Foreskin keratinocyte (primary cell): ENCODE measurements at places on chromosomes 7 and 10.

GRCh38 chr7:18828260-18828993 is 289.0 kb downstream of the TWIST1 start:
- DNase-seq = no peak

- DNase-seq = no peak
These were observed 30.9 kb downstream of the ANKRD16 start for GRCh38 chr10:5858811-5859210.

GRCh38 chr10:31083765-31084184 is 52.1 kb upstream of the ZNF438 start:
- DNase-seq = peak; percentile 24

GRCh38 chr7:90938371-90938770 is 325.9 kb upstream of the FZD1 start:
- DNase-seq = no peak

DNA sequence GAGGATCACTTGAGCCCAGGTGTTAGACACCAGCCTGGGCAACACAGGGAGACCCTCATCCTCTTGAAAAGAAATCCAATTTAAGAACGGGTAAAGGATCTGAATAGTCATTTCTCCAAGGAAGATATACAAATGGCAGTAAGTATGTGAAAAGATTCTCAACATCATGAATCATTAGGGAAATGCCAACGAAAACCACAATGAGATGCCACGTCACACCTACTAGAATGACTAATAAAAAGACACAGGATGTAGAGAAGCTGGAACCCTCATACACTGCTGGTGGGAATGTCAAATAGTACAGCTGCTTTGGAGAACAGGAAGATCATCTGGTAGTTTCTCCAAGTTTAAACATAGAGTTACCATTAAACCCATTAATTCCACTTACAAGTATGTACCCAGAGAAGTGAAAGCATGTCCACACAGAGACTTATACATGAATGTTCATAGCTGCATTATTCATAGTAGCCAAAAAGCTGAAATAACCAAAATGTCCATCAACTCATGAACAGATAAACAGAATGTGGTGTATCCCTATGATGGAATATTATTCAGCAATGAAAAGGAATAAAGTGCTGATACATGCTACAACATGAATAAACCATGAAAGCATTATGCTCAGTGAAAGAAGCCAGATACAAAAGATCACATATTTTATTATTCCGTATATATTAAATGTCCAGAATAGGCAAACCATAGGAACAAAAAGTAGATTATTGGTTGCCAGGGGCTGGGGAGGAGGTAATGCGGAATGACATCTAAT is 13.1 kb upstream of the ZMIZ2 start:
- peak; percentile 99 for DNase-seq

DNA sequence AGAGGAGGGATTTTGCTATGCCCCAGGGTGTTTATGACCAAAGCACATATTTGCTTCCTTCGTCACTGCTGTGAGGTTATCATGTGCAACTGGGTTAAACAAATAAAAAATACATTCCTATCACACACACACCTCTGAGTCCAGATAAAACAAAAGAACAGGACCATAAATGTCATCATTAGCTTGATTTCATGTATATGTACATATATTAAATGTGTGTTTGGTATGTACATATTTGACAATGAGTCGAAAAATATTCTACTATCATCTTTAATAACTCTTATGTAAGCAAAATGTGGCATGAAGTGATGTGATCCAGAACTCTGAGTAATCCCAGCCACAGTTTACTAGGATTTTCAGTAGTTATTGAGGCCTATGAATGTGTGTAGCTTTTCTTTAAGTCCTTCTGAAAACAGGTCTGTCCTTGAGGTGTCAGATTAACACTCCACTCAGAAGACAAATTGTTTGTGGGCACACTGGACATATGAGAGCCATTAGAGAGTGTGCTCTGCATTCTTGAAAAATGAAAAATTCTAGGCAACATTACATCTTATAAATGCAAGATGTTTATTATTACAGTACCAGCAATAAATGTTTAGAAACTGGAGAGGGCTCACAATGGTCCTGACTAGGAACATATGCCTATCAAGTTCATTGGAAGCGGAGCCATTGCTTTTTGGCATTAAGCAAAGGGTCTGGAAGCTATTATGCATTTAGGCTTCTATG is 335.1 kb upstream of the SEMA3A start:
- DNase-seq = peak; percentile 90

DNA sequence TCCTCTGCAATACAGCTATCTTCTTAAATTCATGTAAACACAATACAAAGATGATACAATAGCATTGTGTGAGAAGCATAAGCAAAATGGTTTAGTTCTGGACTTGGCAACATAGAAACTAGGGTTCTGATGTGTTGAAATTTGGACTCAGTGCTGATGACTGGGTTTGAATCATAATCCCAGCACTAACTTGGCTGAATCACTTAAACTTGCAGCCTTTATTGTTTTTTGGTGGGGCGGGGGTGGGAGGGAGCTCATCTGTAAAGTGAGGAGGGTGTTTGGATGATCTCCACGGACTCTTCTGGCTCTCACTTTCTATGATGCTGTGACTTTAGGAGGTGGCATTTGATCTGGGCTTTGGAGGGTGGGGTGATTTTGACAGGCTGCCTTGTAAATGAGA is 158.2 kb downstream of the WNT2 start:
- DNase-seq = peak; percentile 18

GRCh38 chr7:8291397-8292141 is 29.6 kb upstream of the ICA1 start:
- no peak for DNase-seq

DNA sequence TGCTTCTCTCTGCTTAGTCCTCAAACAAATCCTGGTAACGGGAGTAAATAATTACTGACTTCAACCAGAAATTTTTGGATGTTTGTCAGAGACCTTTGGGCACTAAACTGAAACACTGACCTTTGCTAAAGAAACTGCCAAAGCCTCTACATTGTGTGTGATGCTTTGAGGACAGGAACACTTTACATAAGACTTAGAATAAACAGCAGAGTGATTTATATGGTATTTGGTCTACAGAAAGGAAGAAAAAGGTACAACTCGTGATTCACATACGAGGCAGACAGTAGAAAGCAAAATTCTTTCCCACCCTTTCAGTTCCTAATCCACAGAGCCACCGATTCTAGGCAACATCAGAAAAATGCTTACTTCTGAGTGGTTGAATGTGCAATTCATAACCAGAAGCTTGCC is 59.8 kb downstream of the SLC16A12 start:
- no peak for DNase-seq

DNA sequence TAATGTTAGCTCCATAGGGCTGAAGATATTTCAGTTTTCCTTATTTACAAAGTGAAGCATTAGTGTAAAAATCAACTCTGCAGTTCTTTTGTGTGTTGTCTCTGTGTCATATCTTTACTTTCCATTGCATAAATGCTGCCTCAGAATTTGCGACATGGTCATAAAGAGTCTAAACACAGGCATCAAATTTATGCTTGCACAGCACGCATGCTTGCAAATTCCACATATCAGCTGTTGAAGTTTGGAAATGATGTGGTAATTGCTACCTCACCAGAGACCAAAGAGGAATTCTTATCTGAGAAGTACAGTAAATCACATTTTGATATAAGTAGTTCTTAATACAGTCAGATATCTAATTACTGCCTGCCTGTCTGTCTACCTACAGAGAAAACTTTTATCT is 348.2 kb upstream of the GRM3 start:
- DNase-seq = no peak

GRCh38 chr10:86673827-86674581 is 5.7 kb downstream of the LDB3 start:
- no peak for DNase-seq

DNA sequence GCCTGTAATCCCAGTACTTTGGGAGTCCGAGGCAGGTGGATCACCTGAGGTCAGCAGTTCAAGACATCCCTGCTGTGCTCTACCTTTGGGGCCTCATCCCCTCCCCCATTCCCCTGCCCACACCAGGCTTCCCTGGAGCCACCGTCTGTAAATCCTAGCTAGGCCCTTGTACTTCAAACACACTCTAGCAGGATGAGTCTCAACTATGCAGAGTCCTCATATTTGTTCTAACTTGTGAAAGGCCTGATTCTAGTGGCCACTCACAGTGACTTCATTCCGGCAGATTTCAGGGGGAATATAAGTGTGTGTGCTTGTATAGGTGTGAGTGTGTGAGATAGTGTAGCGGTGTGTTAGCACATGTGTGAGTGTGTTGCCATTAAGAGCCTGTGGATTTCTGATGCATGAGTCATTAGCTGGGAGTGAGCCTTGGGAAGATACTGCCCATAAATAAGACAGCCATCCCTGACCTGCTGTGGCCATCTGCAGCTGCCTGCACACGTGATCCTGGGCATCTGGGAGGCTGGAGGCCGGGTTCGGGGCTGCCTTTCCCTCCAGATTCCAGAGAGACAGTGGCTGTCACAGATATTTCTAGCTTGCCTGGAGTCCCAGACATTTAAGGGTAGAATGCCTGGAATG is 1.7 kb upstream of the NEURL1 start:
- peak; percentile 98 for DNase-seq

- no peak for DNase-seq
These were observed 63.1 kb downstream of the TFAM start for GRCh38 chr10:58448121-58448935.

GRCh38 chr10:78953799-78954297 is 114.9 kb upstream of the ZMIZ1 start:
- no peak for DNase-seq

- DNase-seq = peak; percentile 98
These were observed 51.6 kb downstream of the FAM204A start for GRCh38 chr10:118290471-118290995.

- DNase-seq = no peak
These were observed 178.8 kb downstream of the ARL4A start for GRCh38 chr7:12866207-12866606.

- DNase-seq = no peak
These were observed 276.2 kb downstream of the MDFIC start for GRCh38 chr7:115198143-115198542.

- DNase-seq = no peak
These were observed 103.9 kb downstream of the RAPGEF5 start for GRCh38 chr7:22252936-22253536.

DNA sequence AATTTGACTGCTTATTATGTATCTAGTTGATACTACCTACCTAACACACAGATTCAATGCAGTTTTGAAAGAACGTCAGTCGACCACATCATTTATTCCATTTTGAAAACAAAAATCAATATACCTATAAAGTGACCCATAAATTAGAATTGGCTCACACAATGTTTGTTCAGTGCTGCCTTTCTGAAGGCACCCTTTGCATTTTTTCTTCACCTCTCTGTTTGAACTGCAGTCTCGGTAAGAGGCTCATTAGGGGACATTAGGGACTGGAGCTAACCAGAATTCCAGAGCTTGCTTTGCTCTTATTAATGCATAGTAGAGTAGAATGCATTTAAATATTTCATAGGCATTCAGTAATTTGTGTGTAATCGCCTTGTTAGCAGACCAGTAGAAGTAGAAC is 234.1 kb downstream of the FOXP2 start:
- DNase-seq = no peak

GRCh38 chr7:141444961-141445360 is 106.2 kb upstream of the AGK start:
- peak; percentile 7 for DNase-seq

DNA sequence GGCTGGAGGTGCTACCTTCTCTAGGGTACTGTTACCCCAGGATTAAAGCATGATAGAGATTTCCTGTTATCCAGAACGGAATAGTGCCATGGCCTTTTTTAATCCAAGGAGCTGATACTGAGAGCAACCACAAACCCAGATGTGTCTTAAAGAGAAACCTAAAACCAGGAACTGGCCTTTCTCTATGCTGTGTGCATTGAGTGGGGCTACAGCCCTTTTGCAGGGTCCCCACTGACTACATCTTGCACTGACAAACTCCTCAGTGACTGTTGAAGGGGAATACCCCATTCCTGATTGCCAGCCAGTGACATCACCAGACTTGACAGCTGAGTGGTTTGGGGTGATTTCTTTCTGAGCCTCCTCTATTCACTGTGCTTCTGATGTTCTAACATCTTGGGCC is 81.9 kb upstream of the CAPZA2 start:
- no peak for DNase-seq

- DNase-seq = no peak
These were observed 3.6 kb downstream of the VOPP1 start for GRCh38 chr7:55568613-55569268.

DNA sequence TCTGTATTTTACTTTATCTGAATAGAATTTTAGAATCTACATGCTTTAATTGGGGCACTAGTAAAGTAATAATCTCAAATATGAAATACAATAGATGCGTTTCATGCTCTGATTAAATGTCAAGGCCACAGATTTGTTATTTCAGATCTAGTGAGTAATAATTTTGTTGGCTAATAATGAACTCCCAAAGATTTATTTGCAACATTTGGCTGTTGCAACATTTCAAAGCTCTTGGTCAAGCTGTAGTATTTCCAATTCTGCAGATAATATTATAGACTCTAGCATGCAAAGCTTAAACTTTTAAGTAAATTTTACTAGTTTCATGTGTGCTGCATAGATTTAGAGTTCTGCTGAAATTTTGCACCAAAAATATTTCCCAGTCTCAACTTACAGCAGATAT is 16.7 kb downstream of the LRRN3 start:
- DNase-seq = no peak

GRCh38 chr7:33719059-33719581 is 186.2 kb upstream of the BMPER start:
- DNase-seq = no peak

DNA sequence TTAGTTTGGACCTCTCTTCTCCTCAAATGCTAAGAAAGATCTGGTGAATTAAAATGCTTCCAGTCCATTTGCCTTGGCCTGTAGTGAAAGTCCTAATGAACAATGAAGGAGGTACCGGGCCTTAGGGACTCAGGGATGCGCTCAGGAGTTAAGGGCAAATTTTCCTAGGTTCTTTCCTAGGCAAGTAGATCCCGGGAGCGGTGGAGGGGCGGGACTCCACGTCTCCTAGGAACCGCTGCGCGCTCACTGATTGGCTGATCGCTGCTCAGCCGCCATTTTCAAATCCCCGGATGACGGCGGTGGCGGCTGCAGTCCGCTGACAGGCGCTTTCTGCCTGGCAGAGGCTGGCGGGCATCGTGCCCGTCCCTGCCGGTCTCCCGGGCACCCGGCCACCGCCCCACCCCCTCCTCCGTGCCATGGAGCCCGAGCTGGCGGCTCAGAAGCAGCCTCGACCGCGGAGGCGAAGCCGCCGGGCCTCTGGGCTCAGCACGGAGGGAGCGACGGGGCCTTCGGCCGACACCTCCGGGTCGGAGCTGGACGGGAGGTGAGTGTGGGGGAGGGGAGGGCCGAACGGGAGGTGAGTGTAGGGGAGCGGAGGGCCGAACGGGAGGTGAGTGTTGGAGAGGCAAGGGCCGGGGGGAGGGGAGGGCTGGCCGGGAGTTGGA is at the start of gene NET1:
TSS of gene NET1 (plus strand) at position 281 of the 665 bp plus-strand sequence. CDS start at position 417, 136 bp downstream.
- DNase-seq = peak; percentile 80

- no peak for DNase-seq
These were observed 103.8 kb upstream of the AKR1E2 start for GRCh38 chr10:4721999-4722753.

GRCh38 chr10:19816411-19817230 is at the start of gene PLXDC2:
TSS of gene PLXDC2 (plus strand) at chr10:19816432.
- DNase-seq = peak; percentile 68

- no peak for DNase-seq
These were observed 18.1 kb downstream of the ADRB1 start for GRCh38 chr10:114061789-114062188.
